ENCODE measurements at places on chromosomes 12 and 14.
A peak's percentile ranks its signal among the peaks of the same experiment; 100 is the strongest.

- no peak for DNase-seq
Observed at GRCh38 chr12:91967590-91967989, 178.1 kb downstream of the BTG1 start.

- DNase-seq: no peak
Observed at GRCh38 chr12:86193931-86194330, 62.3 kb downstream of the MGAT4C start.

DNA sequence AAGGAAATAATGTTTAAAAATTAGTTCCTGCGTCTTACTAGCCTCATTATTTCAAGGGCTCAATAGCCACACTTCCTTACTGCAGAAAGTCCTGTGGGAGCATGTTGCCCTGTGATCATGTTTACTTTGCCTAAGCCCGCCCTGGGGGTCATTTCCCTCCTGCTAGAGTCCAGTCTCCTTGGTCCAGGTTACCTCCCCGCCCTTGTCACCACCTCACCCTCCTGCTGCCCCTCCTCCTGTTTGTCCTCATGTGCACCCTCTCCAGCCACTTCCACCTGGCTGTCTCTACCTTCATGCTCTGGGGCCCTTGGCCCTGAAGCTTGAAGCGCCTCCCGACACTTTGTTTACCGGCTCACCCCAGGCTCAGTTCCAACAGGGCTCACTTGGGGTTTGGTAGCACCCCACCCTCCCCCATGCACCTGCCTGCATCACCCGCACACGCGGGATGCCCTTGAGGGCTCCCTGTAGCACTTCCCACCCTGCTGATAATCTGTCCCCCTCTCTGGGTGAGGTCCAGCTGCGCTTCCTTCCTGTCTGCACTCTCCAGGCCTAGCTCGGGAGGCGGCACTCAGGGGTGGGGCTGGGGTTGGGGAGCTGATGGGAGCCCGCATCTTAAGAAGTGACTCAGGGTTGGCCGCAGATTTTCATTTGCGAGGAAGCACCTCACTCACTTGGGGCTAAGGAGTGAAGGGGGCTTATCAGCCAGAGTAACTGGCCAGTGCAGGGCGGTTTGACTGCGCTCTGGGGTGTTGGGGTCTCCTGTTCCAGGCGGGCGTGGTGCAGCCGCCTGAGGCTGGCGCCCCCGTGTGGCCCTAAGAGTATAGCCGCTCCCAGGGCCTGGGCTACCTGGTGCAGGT, 40.1 kb downstream of the SMIM41 start:
- peak; percentile 64 for DNase-seq

GRCh38 chr14:42980419-42980818, 1373.7 kb downstream of the LRFN5 start:
- no peak for DNase-seq

- peak; percentile 45 for DNase-seq
Observed at GRCh38 chr14:53355581-53356112, 202.5 kb upstream of the DDHD1 start.
